Stimulated activated CD4-positive, alpha-beta T cell treated with anti-CD3 and anti-CD28 coated beads, Interleukin-4, amount 100 ng/mL, for 4 hours (primary cell): ENCODE measurements at places on chromosomes 6 and 20.

- no peak for DNase-seq
Observed at GRCh38 chr6:30102414-30102969, 10.4 kb downstream of the TRIM31 start.

DNA sequence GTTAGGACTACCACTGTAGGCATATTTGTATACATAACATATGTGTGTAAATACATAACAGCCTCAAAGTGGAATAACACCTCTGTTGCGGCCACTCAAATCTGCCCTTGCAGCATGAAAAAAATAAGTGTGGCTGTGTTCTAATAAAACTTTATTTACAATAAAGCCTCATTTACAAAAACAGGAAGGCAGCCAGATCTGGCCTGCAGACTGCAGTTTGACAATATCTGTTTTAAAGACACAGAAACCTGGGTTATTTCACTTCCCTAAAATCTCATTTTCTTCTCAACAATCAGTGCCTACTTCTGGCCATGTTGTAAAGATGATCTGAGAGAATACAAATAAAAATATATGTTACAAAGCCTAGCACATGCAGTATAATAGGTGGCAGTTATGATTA, 53.9 kb upstream of the SCML4 start:
- DNase-seq, result no peak

DNA sequence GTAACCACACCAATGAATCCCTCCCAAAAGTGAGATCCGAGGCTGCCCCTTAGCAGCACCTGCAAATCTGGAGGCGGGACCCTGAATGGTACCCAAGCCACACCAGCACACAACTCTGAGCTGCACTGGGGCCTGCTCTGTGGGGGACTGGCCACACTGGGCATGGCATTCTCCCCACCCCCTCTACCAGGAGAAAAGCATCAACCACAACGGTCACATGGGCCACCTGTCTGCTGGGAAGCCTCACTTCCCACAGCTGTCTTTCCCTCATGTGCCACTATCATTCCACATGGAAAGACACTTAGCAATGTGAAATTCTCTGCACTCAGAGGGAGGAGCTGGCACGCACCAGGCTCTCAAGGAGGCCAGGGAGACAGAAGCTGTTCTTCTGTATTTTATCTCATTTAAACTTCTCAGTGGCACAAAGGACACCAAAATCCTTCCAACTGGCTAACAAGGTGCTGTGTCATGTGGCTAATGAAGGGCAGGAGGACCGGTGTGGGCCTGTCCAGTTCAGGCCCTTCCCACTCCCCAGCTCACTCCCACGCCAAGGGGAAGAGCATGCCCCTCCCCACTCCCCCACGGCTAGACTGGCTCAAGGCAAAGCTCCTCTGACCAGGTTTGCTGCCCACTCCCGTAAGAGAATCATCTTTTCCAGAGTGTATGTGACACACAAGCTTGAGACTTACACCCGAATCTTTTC, 19.0 kb downstream of the YTHDF1 start:
- DNase-seq, result no peak

- DNase-seq, result peak; percentile 96
Observed at GRCh38 chr6:44312901-44313788, at the start of gene AARS2. Gene AARS2 (minus strand): TSS chr6:44313347. CDS start chr6:44313323, 24 bp downstream.

DNA sequence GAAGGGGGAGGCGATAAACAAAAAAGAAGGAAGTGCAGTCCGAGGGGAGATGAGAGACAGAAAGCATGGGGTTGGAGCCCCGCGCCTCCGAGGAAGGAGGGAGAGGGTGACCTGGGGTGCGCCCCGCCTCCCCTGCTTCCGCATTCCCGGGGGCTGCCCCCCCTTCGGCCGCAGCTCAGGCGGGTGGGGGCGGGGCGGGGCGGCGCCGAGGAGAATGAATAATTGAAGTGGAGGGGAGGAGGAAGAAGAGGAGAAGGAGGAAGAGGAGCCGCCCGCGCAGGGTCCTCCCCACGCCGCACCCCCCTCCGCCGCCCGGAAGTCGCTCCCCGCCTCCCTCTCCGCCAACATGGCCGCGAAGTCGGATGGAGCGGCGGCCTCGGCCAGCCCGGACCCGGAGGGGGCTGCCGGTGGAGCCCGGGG, at the start of gene XKR7:
Gene XKR7 (plus strand): TSS at position 322 of the 420 bp plus-strand sequence. CDS start 25 bp downstream, at position 347.
- peak; percentile 13 for DNase-seq

- DNase-seq, result no peak
Observed at GRCh38 chr6:14630016-14630415, 512.4 kb downstream of the CD83 start.

GRCh38 chr6:85641522-85641896, 1.2 kb downstream of the SYNCRIP start:
- no peak for DNase-seq

GRCh38 chr6:36829919-36830544, 9.2 kb downstream of the CPNE5 start:
- no peak for DNase-seq

DNA sequence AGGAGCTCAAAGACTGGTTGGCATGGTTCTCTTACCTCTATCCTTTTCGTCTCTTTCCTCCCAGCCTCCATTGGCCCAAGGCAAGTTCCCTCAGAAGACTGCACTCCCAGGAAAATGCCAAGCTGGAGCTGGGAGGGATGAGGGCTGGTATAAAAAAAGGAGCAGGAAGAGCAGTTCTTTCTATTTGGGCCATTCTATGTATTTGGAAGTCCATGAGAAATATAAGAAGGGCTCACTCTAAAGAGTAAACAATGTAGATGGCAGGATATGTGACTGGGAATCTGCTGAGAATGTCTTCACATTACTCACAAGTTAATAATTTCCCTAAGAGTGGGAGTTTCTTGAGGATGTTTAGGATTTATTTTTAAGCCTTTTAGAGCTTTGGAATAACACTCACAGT, 36.6 kb upstream of the ADTRP start:
- DNase-seq, result no peak

GRCh38 chr6:162190981-162191380, 536.6 kb downstream of the PRKN start:
- no peak for DNase-seq

DNA sequence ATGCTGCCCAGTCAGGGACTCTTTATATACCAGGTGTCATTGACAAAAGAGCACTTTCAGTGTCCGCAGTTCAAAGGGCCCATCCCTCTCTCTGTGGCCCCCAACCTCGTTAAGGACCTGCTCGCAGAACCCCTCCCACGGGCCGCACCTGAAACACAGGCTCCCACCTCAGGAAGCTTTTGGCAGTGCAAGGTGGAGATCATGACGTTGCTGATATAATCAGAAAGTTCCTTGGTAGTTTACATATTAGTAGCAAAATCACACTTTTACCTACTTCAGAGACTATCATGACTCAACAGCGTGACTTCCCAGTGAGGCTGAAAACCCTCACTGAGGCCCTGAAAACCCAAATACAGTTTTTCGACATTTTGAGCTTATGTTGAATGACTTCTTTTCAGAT, 4.1 kb downstream of the TTLL2 start:
- no peak for DNase-seq

DNA sequence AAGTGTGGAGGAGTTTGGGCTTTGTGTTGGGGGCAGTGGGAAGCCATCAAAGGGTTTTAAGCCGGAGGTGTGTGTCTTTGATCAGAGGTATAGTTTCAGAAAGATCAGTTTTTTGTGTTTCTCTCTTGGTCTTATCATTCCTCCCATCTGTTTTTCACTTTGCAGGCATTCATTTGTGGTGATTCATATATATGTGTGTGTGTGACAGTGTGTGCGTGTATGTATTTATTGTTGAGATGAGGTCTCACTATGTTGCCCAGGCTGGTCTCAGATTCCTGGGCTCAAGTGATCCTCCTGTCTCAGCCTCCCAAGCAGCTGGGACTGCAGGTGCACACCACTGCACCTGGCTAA, 11.1 kb upstream of the SERINC3 start:
- DNase-seq, result no peak

GRCh38 chr20:1651268-1652058, 6.1 kb downstream of the SIRPG start:
- DNase-seq, result no peak

DNA sequence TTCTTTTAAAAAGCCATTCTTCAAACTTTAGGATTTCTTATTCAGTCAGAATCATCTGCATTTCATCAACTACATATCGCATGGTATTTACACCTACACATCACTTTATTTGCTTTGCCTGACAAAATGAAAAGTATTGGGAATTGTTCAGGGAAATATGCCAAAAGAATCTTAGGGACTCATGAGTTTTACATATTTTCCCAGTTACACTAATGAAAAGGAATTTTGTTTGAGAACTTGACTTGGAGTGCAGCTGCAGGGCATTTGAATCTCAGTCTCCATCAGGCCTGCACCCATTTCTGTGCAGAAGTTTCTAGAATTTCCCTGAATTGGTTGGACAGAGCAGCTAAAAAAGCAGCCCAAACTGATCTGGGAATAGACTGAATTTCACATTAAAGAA, 65.3 kb downstream of the MTHFD1L start:
- DNase-seq, result no peak
